ENCODE measurements at places on chromosomes 12 and 14. TPM values are rescaled to one million over a fixed set of nuclear protein-coding genes. Genes with fewer than 3 reads are reported as not detected.

The RPL10L gene
- not detected for total RNA-seq

The KRT73 gene
- total RNA-seq = not detected

The FAM222A gene
- total RNA-seq = 0.48 TPM

The PLEKHG7 gene
- not detected for total RNA-seq

The FAM90A1 gene
- total RNA-seq = 0.32 TPM

DNA sequence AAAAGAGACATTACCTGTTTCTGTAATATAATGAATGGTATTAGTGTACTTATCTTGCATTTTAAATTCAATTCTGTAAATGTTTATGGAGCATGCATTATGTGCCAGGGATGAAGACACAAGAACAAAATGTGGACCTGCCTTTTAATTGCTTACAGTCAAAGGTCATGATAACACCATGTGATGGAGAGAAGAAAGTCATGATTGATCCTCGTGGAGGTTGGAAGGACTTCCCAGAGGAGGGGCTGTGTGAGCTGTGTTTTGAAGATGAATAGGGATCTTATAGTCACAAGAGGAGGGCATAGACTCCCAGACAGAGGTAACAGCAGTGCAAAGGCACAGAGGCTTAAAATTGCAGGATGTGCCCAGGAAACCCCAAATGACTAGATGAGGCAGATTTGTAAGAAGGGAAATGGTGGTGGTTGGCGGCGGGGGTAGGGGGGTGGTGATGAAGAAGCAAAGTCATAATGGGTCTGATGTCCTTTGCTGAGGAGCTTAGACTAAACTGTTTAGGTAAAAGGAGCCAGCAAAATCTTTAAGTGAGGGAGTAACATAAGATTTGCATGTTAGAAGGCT is 151.5 kb downstream of the PRKCH start:
- DNase-seq = no peak
- no peaks in the 10 kb centered on the region for H3K27me3 ChIP-seq
- H3K36me3 ChIP-seq = no peaks in the 10 kb centered on the region
- H3K4me3 ChIP-seq = no peak overlapping the region
- no peak overlapping the region for H3K27ac ChIP-seq
- peaks cover 3% of the 10 kb centered on the region for H3K4me1 ChIP-seq

- H3K27ac ChIP-seq = peak overlapping the region; percentile 31
- peaks cover 4% of the 10 kb centered on the region for H3K4me1 ChIP-seq
- H3K27me3 ChIP-seq = no peaks in the 10 kb centered on the region
- peaks cover 10% of the 10 kb centered on the region for H3K36me3 ChIP-seq
- no peak for DNase-seq
- H3K4me3 ChIP-seq = peak overlapping the region; percentile 77
These were observed 2.2 kb downstream of the CALM1 start for GRCh38 chr14:90398841-90399540.

GRCh38 chr12:114272605-114273004 is 133.3 kb downstream of the TBX5 start:
- no peak overlapping the region for H3K4me3 ChIP-seq
- H3K4me1 ChIP-seq = no peaks in the 10 kb centered on the region
- no peaks in the 10 kb centered on the region for H3K27me3 ChIP-seq
- no peak overlapping the region for H3K27ac ChIP-seq
- no peak for DNase-seq
- no peaks in the 10 kb centered on the region for H3K36me3 ChIP-seq

DNA sequence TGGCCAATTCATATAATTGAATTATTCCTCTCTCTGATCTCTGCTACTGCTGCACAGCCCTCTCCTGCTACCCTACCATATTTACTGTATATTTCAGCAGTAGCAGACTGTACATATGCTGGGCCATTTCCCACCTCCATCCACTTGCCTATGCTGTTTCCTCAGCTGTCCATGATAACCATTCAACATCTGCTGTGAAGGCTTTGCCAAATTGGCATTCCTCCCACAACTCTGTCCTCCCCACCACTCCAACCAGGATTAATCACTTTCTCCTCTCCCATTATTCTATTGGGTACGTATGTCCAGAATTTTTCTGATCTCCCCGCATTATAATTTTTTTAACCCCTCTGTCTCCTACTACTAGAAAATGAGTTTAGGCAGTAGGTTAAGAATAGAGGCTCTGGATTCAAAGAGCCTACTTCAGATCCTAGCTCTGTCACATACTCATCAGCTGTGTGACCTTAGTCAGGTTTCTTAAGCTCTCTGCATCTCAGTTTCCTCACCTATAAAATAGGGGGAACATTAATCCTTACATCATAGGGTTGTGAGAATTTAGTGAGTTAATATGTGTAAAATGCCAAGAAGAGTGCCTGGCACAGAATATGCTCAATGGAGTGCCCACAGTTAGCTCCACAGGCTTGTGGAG is 123.3 kb downstream of the KICS2 start:
- no peaks in the 10 kb centered on the region for H3K4me1 ChIP-seq
- no peak for DNase-seq
- H3K27ac ChIP-seq = no peak overlapping the region
